ENCODE measurements at places on chromosomes 13 and 19.

- no peak for DNase-seq
These were observed 64.1 kb downstream of the TPT1 start for GRCh38 chr13:45276913-45277312.

GRCh38 chr13:59144700-59145099, 1019.0 kb downstream of the DIAPH3 start:
- DNase-seq: no peak

DNA sequence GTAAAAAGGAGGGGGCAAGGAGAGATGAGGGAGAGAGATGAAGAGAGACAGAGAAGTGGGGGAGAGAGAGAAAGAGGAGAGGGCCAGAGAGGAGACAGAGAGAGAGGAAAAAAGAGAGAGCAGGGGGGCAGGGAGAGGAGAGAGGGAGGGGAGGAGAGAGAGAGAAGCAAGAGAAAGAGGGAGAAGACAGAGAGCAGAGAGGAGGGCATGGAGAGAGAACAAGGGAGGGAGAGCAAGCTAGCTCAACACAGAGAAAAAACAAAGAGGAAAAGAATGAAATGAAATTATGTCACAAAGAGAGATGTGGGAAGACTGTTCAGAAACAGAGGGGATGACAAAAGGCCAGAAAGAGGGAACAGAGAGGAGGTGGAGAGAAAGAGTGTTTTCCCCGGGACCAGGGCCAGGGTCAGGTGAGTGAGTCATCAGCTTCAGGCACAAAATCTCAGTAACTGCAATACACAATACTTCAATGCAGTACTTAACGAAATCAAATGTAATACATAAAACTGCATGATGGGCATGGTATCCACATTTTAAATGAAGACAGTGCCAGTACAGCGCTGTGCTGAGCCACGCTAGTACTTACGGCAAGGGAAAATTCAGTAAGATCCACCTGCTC, 4.8 kb downstream of the KLK7 start:
- DNase-seq: no peak

GRCh38 chr19:32675720-32676185, at the start of gene RGS9BP:
TSS of gene RGS9BP (plus strand) at chr19:32675848. CDS start at chr19:32676264, 416 bp downstream.
- DNase-seq: peak; percentile 76

GRCh38 chr19:23409392-23410048, 14.2 kb upstream of the ZNF91 start:
- no peak for DNase-seq

DNA sequence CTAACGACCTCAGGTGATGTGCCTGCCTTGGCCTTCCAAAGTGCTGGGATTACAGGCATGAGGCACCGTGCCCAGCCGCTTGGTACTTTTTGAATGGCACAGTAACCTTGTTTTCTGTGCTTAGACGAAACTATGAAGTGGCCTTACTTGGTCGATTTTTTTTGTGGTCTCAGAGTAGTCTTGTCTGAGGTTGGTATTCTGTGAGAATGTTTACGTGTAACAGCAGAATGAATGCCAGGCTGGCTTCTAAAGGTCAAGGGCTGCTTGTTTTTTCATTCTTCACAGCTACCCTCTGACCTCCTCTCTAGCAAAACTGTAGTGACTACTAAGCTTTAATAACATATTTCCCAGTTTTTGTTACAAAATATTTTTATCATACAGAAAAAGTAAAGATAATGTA, 313.3 kb downstream of the GPC6 start:
- DNase-seq: no peak

DNA sequence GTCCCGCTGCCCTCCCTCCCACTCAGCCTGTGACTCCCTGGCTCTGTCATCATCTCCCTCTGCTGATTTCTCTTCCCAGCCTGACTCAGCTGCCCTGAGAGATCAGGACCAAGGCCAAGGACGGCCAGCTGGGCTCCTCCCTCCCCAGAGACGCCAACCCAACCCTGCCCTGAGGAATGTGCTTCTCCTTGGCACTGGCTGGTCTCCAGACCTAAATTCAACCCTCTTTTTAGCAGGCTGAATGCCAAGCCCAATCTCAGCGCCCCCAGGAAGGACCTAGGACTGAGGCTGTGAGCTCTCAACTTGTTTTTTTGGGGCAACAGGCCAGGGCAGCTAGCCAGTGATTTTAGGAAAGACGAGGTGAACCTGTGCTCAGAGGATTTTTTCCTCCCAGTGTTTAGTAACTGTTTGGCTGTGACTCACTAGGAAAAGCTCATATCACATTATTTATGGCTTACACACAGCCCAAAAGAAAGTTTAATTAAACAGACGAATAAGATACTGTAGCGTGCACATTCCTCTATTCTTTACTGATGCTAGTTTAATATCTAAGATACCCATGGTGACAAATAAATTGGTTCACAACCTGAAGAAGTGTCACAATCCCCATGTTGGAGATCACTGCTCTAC, 7.4 kb upstream of the IGFL1 start:
- DNase-seq: peak; percentile 37

DNA sequence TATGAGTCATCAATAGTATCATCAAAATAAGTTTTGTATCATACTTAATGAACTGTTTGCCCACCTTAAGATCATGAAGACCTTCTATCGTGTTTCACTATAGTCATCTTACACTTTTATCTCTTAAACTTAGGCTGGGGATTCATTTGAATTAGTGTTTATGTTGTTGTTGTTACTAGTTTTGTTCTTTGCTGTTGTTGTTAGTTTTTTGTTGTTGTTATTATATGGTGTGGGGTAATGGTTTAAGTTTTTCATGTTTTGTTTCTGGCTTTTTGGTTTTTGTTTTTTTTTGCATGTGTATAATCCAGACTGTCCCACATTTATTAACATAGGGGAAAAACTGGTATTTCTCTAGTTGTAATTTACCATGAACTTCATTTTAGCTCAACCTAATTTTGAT, 965.1 kb upstream of the MIR17HG start:
- no peak for DNase-seq

GRCh38 chr13:46595885-46596275, 42.9 kb downstream of the LRCH1 start:
- no peak for DNase-seq

Measured in fibroblast of skin of scalp (primary cell).